ENCODE measurements at places on chromosomes 1 and 21.
A peak's percentile ranks its signal among the peaks of the same experiment; 100 is the strongest.

GRCh38 chr1:32142446-32143301, 34.8 kb downstream of the KPNA6 start:
- no peak for DNase-seq

- no peak for DNase-seq
Measured at GRCh38 chr21:45986316-45987051, 4.9 kb downstream of the COL6A1 start.

DNA sequence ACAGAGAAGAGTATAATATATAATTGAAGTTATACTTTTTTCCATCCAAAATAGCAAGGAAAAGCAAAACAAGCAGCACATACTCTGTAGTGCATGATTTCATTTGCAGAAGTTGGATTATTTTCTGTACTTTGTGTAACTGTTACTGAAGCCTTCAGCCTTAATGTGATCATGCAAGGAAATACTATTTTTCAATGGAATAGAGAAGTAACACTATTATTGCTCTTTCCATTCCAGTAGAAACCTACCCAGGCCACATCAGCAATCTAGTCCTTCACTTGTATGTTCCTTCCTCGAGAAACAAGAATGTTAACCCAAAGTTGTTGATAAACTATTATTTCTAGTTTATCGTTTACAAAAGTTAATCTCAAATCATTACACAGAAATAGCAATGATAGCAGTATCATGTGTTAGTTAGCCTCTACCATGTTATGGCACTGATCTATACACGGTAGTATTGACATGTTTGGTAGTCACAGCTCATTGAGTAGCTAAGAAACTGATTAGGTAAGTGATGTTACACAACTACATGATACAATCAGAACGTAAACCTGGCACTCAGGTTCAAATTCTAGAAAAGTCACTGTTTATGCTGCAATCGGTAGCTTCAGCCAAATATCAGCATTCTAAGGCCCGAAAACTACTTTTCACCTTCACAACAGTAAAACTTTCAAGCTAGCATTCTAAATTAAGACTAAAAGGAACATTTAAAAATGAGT, 37.6 kb upstream of the CHRM3 start:
- no peak for DNase-seq

DNA sequence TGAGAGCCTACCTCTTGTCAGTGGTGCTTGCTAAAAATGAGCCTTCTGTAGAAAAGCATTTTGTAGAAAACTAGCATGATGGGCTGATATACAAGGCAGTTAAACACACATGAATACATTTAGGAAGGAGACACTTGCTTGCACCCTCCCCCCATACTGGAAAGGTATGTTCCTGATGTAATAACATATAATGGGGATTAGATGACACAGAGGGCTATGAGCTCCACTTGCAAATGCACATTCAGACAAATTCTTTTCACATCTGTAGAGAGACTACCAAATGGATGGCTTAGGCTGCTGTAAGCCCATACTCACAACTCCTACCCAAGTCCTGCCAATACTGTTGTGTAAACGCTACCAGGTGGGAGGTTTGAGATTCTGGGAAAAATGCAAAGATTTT, 634.0 kb downstream of the SMYD3 start:
- DNase-seq, result no peak

DNA sequence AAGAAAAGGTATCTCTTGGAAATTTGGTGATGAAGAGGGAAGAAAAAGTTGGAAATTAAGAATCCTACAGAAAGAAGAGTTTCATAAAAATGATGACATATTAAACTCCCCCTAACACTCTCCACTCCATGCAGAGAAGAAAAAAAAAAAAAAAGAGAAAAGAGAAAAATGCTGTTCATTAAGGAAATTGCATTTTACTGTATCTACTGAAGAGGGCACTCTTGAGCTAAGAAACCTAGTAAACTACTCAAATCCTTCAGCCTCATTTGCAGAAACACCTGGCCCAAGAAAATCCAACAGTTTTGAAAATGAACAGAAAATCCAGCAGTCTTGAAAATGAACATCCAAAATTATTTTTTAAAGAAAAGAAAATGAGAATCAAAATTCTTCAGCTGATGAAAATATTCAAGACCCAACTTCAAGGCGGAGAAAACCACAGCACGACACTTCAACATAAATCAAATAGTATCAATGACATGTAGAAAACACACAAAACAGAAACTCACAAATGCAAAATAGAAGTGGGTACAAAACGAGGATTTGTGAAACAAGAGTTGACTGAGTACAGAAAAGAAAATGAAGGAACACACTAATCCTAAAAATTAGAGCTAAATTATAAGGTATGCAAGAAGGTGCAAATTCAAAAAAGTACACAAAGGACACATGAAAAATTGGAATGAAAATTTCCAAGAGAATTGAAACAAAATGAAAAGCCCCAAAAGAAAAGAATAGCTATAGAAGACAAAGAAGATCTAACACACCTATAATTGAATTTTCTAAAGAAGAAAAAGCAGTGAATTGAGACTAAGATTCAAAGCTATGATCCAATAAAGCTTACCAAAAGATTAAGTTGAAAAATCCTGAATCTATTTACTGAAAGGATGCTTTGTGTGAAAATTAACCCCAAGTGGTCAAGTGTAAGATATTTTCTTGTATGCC, 73.2 kb upstream of the DNAJC6 start:
- DNase-seq, result no peak

GRCh38 chr1:157226739-157227138, 88.5 kb upstream of the ETV3 start:
- peak; percentile 87 for DNase-seq

DNA sequence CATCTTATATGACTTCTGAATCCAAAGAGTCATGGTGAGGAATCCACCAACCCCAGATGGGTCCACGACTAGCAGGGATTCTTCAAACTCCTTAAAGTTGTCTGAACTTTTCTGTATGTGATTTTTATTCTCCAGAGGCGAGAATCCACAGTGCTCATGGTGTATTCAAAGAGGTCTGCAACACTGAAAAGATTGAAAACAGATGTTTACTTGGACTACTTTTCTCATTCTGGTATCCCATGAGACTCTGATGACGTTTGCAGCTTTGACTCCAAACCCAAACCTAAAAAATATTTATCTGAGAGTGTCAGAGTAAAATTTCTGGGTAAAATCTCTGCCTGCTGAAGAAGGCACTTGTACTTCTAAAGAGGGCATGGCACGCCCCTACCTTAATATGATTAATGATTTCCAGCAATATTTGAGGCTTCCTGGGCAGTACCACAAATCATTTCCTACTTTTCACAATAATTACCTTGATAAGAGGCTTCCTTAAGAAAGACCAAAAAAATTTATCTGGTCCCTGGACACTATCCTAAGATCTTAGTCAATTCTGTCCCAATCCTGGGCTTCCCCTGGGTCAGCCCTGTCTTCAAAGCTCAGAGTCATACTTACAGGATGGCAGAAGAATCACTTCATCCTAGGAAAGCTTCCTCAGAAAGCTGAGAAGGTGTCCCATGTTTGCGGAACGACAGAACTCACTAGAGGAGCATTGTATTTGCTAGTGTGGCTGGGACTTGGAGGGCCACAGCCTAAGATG, 76.5 kb upstream of the MAP10 start:
- DNase-seq, result no peak

DNA sequence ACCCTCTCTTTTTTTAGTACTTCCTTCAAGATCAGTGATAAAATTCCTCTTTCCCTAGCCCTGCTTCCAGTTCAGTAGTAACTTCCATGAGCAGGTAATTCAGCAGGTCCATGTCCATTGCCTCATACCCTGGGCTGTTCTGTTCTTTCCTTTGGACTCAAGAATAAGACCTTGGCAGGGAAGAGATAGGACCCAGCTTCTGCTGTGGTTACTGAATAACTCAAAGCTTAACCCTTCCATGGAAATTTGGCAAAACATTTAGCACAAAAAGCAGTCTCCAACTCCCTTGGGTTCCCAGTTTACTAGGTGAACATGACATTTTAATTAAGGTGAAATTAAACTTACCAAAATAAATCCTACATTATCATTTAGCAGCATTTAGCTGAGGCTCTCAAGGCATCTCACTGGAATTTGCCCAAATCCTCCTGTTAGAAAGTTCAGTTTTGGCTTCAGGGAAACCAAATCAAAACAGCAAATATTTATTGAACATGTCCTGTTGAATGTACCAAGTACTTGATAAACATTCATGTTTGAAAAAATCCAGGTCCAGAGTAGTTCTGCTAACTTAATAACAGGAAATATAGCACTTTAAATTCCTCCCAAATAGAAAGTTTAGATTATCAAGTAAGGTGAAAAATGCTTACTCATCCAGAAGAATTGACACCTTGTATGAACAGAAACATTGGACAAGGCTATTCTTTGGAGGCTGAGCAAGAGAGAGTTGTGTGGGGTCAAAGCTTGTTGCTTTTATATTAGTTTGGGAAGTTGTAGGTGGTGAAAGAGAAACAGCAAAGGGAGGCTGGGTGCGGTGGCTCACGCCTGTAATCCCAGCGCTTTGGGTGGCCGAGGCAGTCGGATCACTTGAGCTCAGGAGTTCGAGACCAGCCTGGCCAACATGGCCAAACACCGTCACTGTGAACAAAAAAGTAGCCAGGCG, 8.4 kb upstream of the SERPINC1 start:
- DNase-seq, result no peak

GRCh38 chr1:202648605-202649226, 61.5 kb downstream of the SYT2 start:
- DNase-seq, result no peak

- peak; percentile 92 for DNase-seq
Measured at GRCh38 chr1:206467915-206468314, 2.4 kb upstream of the IKBKE start.

DNA sequence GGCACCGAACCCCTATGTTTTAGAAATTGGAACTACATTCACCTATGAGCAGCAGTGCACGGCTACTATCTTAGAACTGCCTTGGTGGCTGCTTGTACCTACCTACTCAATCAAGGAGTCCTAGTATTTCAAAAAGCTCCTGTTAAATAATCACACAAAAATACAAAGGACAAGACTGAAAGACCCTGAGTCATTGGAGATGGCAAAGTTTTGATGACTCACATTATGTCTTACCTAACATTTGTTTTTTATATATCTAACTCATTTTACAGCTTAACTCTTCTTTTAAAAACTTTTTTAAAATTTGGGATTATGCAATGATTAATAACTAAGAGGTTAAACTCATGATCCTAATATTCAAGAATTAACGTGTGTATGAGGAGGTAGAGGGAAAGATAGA, 1206.0 kb upstream of the TMPRSS15 start:
- DNase-seq, result no peak

DNA sequence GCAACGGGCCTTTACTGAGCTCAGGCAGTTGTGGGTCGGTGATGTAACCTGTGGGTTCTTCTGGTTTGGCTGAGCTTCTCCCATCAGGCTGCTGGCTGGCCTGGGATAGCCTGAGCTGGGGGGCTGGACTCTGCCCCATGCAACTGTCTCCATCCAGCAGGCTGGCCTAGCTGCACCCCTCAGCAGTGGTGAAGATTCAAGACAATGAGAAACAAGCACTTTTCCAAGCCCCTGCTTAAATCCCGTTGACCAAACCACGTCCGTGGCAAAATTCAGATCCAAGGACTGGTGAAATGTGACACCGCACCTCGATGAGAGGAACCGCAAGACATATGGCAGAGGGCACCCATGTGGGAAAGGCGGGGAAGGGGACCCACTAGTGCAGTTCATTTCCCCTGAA, 25.6 kb downstream of the PRSS38 start:
- no peak for DNase-seq

DNA sequence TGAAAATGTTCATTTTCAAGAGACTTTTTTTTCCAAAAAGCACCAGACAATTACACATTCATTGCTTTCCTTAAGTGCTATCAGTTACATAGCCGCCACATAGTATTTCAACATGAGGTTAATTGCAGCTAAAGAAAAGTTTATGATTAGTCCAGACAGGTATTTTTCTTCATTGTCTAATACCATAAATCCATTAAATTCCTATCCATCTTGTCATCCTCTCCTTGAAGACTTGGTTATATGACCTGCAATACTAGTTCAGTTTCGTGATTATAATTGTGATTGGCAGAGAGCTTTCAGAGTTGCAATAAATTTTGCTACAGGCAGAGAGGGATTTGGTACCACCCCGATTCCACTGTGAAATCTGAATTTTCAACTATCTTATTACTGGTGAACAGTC, 437.7 kb downstream of the GPATCH2 start:
- no peak for DNase-seq

DNA sequence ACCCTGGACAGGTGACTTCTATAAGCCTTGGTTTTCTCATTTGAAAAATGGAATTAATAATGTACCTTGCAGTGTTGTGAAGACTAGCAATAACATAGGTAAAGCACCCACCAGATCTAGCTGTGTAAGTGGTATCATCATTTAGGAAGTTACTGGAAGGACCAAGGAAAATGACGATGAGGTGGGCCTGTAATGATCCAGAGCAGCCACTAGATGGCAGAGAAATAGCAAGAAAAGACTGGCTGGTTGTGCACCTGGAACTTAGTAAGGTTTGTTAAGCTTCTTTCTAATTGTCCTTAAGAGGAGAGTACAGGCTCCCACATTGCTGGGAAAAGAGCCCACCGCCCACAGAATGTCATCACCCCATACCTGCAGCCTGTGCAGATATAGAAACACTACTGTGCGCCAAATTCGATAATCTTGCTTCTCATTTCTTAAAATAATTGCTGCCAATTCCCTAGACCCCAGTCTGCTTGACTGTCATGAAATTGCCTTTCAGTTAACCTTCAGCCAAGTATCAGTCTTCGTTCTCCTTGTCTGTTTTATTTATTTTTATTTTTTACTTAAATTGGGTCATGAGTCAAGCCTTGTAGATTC, 37.2 kb downstream of the WNT4 start:
- DNase-seq, result peak; percentile 6

GRCh38 chr1:232667778-232668165, 37.8 kb upstream of the SIPA1L2 start:
- no peak for DNase-seq
